ENCODE measurements at places on chromosomes 16 and 17.

- no peak for DNase-seq
Observed at GRCh38 chr16:73028721-73029361, 19.1 kb downstream of the ZFHX3 start.

DNA sequence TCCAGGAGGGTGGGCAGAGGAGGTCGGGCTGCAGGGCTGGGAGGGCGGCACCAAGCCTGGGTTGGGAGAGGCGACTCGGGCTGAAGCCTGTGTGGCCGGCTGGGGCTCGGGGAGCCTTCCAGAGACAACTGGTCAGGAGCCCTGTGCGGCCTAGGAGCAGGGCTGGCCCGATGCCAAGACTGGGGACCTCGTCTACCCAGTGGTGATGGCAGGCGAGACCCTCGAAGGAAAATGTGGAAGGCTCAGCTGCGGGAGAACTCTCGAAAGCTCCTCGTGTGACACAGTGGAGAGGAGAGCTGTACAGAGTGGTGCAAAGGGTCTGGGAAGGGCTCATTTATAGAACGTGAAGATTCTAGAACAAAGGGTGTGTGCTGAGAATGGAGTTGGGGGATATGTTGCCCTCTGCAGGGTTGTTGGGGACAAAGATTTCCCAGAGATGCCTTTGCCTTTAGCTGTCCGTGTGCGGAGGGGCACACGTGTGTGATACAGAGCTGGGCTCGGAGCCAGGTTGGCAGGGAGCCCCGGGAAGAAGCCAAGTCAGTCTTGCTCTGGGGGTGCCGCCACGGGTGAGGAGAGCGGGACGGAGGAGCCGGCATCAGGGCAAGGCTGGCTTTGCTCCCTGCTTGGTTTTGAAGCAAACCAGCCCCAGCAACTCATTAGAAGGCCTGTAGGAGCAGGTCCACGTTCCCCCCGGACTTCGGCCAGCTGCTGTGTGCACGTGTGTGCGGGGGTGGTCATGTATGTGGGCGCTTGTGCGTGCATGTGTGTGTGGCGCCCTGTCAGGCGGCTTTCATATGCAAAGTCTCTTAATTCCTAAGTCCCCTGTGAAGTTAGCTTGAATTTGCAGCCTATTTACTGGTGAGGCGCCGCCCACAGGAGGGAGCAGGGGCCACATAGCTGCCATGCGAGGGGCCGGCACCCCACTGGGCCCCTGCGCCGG lies 132.4 kb upstream of the CHMP6 start:
- peak; percentile 73 for DNase-seq

- no peak for DNase-seq
Observed at GRCh38 chr16:9123871-9124270, 32.4 kb downstream of the HAPSTR1 start.

GRCh38 chr17:80425835-80426426 lies 11.0 kb downstream of the ENDOV start:
- no peak for DNase-seq

DNA sequence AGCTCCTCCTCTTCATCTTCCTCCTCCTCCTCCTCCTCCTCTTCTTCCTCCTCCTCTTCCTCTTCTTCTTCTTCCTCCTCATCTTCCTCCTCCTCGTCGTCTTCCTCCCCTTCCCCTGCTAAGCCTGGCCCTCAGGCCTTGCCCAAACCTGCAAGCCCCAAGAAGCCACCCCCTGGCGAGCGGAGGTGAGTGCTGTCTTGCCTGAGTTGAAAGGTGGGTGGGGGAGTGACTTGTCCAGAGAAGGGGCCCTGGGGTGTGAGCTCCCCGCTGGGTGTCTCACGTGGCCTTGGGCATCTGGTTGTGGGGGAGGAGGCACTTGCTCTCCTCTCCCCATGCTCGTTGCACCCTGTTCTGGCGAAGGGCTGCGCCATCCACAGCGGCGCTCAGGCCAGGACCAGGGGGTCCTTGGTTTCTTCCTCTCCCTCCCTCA lies 8.0 kb downstream of the ELOB start:
- DNase-seq = no peak

DNA sequence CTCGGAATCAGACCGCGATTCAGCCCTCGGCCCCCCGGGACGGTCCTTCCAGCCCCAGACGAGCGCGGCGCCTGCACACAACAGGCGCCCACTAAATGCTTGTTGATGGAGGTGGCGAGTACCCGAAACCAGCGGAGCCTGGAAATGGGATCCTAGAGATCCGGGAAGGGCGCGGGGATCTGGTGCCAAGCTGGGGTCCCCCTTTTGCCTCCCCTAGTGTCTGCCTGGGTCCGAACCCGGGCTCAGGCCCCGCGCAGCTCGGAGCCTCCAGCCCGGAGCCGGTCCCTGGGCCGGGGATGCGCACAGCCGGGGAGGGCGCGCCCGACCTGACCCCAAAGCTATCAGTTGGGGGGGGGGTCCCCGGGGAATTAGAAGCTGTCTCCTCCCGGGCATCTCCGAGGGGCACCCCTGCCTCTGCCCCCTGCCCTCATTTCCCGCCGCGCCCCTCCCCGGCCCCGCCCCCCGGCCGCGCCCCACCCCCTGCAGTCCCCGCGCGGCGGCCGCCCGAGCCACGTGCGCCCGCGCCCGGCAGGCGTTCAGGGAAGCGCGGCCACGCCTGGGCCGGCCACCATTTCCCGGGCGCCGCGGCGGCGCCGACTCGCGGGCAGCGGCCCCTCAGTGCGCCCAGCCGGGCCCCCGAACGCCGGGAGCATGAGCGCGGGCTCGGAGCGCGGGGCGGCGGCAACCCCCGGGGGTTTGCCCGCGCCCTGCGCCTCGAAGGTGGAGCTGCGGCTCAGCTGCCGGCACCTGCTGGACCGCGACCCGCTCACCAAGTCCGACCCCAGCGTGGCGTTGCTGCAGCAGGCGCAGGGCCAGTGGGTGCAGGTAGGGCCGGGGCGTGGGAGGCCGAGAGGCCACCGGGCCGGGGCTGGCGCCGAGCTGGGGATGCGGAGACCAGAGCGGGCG lies at the start of gene CPNE7:
Gene CPNE7, plus strand, starts transcription at position 512 of the 906 bp plus-strand sequence. Its CDS starts 140 bp downstream, at position 652.
- no peak for DNase-seq

All from amniotic stem cell (primary cell).